ENCODE measurements at places on chromosomes 1 and 21. TPM values are rescaled to one million over a fixed set of nuclear protein-coding genes. Genes with fewer than 3 reads are reported as not detected.
A peak's percentile ranks its signal among the peaks of the same experiment; 100 is the strongest.

DNA sequence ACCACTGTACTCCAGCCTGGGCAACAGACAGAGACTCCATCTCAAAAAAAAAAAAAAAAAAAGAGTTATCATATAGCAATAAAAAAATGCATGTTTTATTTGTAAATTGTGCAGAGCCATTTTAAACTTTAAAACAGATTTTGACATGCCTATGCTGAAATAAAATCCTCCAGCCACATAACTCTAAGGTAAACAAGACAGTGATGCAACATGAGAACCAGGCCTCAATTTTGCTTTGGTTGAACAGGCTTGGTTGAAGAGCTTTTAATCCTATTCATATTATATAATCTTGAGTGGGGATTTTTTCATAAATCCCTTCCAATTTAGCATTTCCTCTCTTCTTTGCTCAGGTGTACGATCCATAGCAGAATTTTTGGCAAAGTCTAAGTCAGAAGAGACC lies 26.1 kb downstream of the ARMH1 start:
- no peak for DNase-seq

GRCh38 chr1:192357924-192358323 lies 41.1 kb downstream of the RGS21 start:
- no peak for DNase-seq

DNA sequence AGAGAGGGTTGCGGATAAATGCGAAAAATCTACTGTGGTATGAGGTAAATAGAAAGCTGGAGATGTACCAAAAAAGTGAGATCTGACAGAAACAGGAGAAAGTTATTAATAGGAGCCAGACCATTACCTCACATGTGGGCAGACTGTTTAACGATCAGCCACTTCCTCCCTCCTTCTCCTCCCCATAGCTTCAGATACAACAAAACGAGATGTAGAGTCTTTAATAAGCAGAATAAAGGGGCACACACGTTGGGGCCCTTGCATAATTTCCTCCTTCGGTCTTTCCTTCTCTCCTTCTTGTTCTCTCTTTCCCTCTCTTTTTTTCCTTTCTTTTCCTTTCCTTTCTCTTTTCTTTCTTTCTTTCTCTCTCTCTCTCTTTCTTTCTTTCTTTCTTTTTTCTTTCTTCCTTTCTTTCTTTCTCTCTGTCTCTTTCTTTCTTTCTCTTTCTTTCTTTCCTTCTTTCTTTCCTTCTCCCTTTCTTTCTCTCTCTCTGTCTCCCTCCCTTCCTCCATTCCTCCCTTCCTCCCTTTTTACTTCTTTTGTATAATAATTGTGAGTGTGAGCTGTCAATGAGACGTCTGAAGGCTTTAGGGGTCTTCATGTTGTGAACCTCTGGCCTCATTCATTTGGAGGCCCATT lies 242.1 kb downstream of the GRIK1 start:
- no peak for DNase-seq

The PRELP gene
- 9.5 TPM for polyA plus RNA-seq

DNA sequence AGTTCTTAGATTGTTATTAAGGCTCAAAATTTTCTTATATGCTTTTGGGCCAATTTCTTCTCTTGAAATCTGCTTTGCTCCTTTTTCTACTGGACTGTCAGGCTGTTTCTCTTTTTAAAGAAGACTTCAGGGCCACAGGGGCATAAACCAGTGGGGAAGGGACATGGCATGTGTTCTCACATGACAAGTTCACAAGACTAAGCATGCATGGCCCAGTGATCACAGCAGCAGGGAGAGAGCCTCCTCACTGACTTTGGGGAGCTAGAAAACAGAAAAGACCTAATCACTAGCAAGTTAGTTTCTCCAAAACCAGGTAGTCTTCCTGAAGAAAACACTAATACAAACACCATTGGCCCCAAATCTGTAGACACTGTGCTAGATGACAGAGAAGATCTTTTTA lies 64.8 kb downstream of the RAB3GAP2 start:
- no peak for DNase-seq

The PAQR6 gene
- 2.0 TPM for polyA plus RNA-seq

The IFI44 gene
- 21.9 TPM for polyA plus RNA-seq

GRCh38 chr1:203325026-203325417 lies 19.7 kb downstream of the BTG2 start:
- DNase-seq: peak; percentile 65

The GCSAML gene
- polyA plus RNA-seq: not detected

DNA sequence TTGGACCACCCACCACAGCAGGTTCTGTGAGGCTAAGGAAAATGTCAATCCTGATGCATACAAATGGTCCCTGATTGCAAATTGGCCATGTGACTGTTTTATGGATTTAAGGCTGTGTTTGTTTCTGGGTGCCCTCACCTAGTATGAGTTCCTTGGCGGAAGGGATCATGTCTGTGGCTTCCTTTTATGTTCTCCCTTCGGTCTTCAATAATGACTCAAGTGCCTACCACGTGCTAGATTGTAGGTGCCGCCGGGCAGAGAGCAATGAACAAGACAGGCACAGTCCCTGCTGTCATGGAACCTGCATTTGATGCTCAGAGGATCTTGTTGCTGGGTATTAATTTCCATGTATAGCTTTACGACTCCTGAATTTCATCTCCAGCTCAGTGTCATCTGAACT lies 9.8 kb upstream of the VWA5B1 start:
- DNase-seq: no peak

- DNase-seq: no peak
Measured at GRCh38 chr1:33366762-33367484, 46.0 kb upstream of the A3GALT2 start.

DNA sequence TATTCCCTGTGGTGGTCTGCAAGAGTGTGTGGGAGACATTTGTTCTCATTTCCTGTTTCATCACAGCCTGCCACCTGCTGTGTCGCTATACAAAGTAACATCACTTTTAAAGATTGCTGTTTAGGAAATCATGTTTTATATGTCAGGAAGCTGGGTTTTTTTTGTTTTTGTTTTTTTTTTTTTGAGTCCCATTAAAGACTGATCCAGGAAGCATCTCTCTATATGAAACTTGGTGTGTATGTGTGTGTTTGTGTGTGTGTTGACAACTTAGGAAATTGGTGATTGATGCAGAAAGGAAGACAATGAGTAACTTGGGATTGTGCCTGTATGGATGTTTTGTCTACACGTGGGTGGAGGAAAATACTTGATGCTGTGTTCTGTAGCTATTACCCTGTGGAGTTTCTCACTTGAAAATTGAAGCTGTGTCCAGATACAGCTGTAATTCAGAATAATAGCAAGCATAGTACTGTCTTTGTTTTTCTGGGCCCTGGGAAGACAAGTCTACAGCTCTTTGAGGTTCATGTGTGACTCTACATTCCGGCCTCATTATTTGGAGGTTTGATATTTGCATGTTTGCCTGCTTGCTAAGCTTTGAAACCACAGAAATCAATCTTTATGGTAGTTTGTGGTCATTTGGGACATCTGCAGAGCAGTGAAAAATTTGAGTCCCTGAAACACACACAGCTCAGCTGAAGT lies 47.9 kb downstream of the LAMC1 start:
- DNase-seq: peak; percentile 40

DNA sequence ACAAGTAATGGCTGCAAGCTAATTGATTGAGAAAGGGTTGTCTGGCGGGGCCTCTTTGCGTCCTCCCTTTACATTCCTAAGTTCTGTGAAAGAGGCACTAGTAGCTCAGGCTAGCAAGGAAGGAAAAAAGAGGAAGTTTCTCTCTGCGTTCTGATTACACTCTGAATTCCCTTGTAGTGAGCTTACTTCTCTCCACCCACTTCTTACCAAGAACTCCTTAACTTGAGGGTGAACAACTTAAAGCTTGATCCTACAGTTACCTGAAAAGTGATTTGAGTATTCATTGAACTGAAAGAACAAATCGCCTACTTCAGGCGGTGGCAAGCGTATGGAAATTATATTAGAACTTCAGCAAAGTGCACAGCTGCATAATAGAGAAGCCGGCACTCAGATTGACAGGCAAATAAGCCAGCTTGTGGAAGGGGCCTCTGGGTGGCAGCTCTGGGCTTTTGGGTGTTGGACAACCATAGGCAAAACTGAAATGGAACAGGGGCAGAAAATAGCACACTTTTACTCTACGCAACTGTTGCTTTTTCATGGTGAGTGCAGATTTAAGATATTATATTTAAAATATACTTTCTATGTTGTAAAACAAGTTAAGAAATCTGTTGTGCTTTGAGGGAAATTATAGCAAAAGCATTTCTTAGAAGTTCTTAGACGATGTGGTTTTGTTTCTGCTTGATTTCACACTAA lies 464.5 kb downstream of the USP25 start:
- peak; percentile 51 for DNase-seq

The AMY1C gene
- not detected for polyA plus RNA-seq

The LMOD1 gene
- polyA plus RNA-seq: 9.5 TPM

DNA sequence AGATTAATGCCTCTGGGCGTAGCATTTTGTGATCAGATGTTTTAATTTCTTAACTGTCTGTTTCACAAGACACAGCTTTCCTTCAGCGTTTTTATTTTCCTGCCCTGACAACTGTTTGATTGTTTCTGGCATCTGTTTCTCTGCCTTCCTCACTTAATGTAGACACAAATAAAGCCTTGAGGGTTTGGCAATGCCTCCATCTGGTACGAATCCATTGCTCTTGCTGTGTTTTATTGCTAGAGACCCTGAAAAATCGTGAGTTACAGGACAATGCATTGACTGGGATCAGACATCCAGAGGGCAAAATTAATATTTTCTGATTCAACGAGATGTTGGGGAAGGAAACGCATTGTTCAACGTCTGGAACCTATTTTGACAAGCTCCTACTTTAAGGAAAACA lies 363.5 kb downstream of the MRPL39 start:
- DNase-seq: no peak

The SUCO gene
- 9.8 TPM for polyA plus RNA-seq

DNA sequence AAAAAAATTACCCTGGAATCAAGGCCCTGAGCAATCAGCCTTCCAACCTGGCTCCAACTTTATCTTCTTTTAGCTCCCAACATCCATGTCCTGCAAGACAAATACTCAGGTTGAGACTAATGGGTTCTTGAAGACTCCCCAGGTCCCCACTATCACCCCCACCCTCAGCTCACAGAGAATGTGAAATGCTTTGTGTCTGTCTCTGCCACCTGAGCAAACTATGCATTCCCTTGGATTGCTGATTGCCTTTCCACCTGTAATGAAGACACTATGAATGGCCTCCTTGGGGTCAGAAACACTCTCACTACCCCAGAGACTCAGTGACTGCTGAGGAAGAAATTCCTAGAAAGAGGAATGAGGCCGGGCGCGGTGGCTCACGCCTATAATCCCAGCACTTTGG lies 121.2 kb upstream of the GALNT2 start:
- DNase-seq: no peak

The ADGRL4 gene
- 16.8 TPM for polyA plus RNA-seq

The CDK18 gene
- 36.3 TPM for polyA plus RNA-seq

The CYP4A11 gene
- polyA plus RNA-seq: 384 TPM

The CLCA1 gene
- polyA plus RNA-seq: not detected

The AMIGO1 gene
- 5.1 TPM for polyA plus RNA-seq

DNA sequence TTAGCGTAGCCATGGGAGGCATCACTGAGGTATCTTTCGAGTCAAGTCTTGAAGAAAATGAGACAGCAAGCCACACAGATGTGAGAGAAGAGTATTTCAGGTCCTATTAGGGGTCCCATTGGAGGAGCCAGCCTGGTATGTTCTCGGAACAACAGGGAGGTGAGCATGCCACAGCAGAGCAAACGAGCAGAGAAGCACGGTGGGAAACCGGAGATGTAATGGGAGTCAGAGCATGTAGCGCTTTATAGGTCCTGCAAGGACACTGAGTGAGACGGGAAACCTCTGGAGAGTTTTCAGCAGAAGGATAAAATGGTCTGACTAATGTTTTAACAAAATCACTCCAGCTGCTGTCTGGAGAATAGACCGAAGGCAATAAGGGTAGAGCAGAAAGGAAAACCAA lies 15.9 kb downstream of the H3-3A start:
- no peak for DNase-seq

Measured in kidney (tissue), 22 donors.